ENCODE measurements at places on chromosomes 1 and 21.

DNA sequence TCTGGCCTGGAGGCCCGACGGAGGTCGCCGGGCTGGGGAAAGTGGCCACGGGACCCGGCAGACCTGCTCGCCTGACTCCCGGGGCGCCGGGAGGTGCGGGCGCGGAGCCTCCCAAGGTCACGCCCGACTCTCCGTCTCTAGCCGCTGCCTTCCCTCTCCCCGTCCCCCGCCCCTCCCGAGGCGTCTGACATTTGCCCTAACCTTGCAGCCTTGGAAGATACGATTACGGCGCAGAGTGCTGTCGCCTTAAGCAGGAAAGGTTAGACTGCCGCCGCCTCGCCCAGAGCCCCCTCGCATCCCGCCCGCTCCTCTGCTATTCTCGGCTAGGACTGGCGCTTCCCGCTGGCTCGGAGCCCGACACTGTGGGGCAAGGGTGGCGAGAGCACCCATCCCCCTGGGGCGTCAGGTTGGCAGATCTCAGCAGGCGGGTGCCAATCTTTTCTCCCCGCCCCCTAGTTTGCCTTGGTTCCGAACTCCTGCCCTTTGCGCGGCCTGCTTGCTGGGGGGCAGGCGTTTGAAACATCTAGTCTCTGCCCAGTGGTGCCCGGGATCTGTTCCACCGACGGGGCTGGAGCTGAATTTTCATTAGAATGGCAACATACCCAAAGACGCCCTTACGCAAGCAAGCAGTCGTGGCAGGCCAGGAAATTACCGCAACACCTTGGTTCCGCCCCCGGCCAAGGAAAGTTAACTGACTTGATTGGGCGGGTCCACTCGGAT is 835 bp downstream of the PGM1 start:
- DNase-seq, result peak; percentile 41

- peak; percentile 49 for DNase-seq
Observed at GRCh38 chr1:63326473-63327380, 4.4 kb downstream of the FOXD3 start.

- DNase-seq, result no peak
Observed at GRCh38 chr1:245688536-245689453, 534.0 kb downstream of the KIF26B start.

- DNase-seq, result no peak
Observed at GRCh38 chr1:208209896-208210589, 34.1 kb downstream of the PLXNA2 start.

GRCh38 chr1:179369751-179370341 is 4.1 kb downstream of the AXDND1 start:
- peak; percentile 24 for DNase-seq

DNA sequence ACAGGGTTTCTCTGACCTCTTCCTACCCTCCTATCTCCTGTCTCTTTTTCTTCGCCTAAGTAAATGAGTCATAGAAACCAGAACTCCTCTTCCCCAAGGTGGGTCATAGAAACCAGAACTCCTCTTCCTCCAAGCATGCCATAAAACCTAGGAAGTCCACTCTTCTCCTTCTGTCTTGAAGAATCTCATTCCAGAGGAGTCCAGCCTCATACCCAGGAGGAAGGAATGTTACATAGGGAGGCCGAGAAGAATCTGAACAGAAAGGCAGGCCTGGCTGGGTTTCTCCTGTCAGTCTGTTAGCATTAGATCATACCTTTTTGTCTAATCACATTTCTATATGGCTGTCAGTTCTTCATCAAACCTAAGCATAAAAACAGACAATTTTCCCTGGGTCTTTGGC is 47.5 kb upstream of the WLS start:
- DNase-seq, result no peak

GRCh38 chr21:17343055-17343454 is 169.8 kb upstream of the CXADR start:
- DNase-seq, result no peak

- DNase-seq, result no peak
Observed at GRCh38 chr1:93638981-93639380, 42.7 kb downstream of the BCAR3 start.
